IPS DF 6.9 (cell line): ENCODE measurements at places on chromosomes 4 and X.
A peak's percentile ranks its signal among the peaks of the same experiment; 100 is the strongest.

GRCh38 chrX:88908056-88908455, 161.0 kb downstream of the CPXCR1 start:
- no peak for DNase-seq

- DNase-seq, result no peak
Measured at GRCh38 chr4:147533331-147533730, 52.4 kb downstream of the EDNRA start.

DNA sequence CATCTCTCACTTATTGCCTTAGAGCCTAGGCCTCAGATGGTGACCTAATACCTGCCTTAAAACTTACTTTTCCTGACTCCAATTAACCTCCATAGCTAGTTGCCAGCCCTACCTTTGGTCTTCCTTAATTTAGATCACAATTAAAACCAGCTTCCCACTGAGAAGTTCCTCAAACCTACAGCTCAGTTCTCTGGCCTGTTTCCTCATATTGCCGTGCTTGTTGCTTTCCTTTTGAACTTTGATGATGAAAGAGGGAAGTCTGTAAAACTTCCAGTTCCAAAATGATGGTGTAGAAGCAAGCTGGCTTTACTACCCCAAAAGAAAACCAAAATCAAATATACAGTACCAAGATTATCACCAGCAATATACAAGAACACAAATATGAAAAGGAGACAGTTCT, 28.9 kb upstream of the CAMK2D start:
- no peak for DNase-seq

DNA sequence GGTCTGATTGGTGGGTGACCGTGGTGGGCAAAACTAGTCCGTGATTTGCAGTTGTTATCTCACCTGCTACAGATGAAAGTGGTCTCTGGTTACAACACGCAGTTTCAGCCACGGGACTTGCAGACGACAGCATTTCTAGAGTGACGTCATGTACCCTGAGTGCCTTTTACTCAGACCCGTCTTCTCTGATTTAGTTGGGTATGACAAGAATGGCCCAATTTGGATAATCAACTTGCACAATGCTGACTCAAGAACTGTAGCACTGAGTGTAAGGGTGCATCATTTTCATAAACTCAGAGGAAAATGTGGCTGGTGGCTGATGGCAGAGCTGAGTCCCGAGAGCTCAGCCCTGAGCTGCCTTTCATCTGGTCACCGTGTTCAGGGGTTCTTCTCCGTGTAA, 281.4 kb upstream of the FRG1 start:
- no peak for DNase-seq

- no peak for DNase-seq
Measured at GRCh38 chrX:110786486-110786885, 9.1 kb downstream of the CHRDL1 start.

DNA sequence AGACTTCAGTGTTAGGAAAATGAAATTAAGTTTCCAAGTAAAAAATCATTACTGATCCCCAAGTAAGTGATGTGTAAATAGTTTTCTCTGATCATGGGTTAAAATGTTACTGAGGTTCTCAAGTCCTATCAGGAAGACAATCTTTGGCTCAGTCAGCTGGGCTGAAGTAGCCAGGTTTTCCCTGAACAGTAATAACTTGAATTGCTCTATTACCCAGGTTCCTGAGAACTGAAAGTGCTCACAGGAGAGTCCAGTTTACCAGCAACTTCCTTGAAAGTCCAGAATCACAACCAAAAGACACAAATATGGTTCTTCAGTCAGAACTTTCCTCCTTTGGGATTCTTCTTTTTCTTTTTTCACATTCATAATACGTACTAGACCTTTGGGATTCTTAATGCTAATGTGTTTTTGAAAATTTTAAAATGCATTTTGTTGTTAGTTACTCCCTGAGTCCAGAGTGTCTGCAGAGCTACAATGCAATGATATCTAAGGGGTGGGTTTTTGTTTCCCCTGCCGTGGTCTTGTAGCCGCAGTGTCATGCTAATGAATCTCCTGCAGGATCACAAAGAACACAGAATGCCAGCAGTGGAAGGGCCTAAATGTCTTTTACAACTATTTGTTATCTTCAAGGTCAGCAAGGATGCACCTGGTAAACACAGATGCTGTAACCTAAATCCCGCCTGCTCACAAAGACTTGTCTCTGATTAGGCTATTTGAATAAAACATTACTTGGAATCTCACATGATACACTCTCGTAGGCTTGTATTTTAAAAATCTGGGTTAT, 439.8 kb upstream of the NR3C2 start:
- peak; percentile 75 for DNase-seq

DNA sequence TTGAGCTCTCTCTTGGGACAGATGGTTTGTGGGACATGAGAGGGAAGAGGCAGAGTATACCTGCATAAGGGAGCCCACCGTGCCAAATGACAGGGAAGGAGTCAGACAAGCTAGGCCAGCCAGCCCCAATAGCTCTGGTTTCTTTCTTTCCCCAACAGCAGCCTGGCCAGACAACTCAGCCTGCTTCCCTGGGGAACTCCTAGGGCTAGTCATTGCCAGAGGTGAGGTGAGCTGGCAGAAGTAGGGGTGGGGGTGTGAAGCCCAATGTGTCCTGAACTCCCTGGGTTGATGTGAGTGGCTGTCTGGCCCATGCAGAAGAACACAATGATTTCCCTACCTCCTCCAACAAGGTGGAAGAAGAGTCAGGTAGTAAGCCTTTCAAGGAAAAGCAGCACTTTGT, 135.5 kb downstream of the AMMECR1 start:
- DNase-seq, result no peak

DNA sequence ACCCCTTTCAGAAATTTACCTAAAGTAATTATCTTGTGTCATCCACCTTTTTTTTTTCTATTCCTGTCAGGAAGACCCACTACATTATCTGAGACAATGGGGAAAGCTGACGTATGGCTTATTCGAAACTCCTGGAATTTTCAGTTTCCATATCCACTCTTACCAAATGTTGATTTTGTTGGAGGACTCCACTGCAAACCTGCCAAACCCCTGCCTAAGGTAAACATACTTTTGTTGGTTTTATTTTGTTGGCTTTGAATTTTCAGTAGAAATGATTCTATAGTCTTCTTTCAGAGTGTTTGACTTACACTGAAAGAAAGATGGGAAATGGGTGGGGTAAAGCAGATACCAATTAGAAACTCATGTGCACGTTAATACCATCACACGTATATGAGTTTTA, 2.2 kb downstream of the UGT2B7 start:
- no peak for DNase-seq

- no peak for DNase-seq
Measured at GRCh38 chrX:55777596-55777995, 60.0 kb downstream of the RRAGB start.

DNA sequence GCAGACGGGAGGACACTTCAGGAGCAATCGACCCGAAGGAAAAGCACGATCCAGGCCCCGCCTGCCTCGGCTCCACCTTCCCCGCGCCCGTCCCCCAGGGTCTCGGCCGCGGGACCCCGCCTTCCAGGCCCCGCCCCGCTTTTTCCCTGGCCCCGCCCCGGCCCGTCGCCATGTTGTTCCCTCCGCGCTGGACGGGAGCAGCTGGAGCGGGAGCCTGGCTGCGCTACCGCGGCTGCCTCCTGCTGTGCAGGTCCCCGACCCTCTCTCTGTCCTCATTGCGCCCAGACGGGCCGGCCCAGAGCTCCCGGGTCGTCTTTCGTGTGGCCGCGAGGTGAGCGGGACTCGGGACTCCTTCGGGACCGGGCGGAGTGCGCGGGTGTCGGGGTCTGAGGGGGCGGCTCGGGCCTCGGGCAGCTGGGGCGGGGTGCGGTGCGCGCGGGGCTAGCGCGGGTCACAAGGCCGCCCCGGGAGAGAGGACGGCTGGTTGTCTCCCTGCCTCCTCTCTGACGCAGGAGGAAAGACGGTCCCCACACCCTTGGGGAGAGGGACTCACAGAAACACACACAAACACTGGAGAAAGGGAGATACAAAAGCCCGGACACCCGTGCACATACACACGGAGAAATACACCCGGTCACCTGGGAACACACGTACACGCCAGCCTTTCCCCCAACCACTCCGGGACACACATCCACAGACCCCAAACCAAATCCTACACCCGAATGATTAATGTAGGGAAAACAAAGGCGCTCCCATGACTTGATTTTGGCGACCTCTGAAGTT, at the start of gene RAB9A:
RAB9A (plus strand) TSS at position 171 of the 783 bp plus-strand sequence. CDS start 19,619 bp downstream, outside the sequence.
- peak; percentile 11 for DNase-seq

DNA sequence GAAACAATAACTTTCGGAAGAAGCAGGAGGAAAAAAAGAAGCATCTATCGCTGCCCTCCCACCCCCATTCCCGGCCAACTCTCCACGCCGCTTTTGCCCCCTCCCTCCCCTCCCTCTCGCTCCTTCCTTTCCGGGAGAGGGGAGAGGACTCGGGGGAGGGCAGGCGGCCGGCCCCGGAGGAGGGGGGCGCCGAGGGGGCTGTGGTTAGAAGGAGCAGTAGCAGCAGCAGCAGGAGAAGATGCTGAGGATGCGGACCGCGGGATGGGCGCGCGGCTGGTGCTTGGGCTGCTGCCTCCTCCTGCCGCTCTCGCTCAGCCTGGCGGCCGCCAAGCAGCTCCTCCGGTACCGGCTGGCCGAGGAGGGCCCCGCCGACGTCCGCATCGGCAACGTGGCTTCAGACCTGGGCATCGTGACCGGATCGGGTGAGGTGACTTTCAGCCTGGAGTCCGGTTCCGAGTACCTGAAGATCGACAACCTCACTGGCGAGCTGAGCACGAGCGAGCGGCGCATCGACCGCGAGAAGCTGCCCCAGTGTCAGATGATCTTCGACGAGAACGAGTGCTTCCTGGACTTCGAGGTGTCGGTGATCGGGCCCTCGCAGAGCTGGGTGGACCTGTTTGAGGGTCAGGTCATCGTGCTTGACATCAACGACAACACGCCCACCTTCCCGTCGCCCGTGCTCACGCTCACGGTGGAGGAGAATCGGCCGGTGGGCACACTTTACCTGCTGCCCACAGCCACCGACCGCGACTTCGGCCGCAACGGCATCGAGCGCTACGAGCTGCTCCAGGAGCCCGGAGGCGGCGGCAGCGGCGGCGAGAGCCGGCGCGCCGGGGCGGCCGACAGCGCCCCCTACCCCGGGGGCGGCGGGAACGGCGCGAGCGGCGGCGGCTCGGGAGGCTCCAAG, 1.3 kb downstream of the PCDH7 start:
- DNase-seq, result no peak

DNA sequence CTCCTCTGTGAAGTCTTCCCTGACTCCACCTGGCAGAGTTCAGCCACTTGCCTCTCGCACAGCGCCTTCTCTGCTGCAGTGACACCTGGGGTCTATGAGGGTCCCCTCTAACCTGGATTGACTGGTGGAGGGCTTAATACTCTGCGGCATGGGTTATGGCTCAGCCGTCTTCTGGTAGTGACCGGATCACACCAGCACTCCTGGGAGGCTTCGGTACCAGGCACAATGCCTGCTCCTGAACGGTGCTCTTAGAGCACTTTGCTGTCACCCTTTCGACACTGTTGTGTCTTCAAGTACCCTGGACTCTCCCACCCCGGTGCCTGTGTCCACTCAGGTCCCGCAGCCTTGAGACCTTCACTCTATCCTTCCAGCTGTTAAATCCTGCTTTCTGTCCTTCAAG, 50.0 kb downstream of the C4orf50 start:
- DNase-seq, result no peak

DNA sequence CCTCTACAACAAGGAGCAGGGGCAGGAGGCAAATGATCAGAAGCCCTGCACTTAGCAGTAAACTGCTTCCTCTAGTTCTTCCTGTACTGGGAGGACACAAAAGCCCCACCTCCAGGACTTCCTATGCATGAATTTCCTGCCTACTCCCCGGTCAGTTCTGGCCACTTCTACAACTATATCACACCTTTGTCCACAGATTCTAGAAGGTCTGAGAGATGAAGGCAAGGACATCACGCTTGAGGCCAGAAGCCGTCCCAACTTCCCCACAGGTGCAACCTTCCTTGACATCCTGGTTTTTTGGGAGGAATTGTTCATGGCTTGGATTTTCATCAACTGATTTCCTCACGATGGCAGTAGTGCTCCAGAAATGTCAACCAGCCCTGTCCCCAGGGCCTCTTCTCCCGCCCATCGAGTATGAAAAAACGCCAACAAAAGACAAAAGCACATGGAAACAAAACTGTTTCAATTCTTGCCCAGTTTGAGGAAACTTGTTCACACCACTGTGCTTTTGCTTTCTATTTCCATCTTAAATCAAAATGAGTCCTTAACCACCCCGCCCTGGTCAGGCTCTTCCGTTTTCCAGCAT, 206.5 kb upstream of the STK26 start:
- DNase-seq, result no peak

- DNase-seq, result no peak
Measured at GRCh38 chrX:136647677-136648360, at the start of gene CD40LG. TSS of gene CD40LG (plus strand) at chrX:136648158. CDS start at chrX:136648249, 91 bp downstream.

DNA sequence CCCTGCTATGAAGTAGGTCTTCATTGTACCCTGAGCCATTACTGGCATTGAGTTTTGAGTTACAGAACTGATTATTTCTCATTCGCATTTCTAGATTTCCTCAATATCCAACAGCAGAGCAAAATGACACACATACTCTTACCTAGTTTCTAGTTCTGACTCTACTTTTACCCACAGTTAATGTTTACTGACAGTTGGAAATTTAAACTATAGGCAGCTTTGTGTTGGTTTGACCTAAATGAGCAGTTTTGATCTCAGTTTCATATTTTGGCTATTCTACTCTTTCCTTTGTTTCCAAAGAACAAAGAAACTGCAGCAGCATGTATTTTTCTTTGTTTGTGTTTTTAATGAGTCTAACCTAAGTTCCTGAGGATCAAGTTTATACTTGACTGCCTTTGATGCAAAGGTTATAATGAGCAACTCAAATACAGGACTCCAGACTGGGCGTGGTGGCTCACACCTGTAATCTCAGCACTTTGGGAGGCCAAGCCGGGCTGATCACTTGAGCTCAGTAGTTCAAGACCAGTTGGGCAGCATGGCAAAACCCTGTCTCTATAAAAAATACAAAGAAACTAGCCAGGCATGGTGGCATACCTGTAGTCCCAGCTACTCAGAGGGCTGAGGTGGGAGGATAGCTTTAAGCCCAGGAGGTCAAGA, 30.4 kb downstream of the TXK start:
- DNase-seq, result no peak

DNA sequence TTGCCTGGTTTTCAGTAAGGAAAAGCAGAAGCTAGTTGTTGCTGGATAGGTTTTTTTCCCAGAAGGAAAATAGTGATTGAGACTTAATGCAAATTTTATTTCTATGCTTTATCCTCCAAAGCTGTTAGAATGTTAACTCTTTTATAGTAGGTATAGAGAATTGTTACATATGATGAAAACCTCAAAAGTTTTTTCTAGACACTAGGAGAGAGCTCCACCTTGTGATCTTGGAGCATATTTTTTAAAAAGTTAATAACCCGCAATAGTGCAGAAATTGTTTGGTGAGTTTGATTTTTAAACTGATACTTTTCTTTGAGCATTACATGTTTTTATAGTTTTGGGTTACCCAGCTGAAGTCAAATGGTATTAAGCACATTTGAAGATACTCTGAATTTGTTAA, 56.5 kb downstream of the STAG2 start:
- DNase-seq, result no peak
